ENCODE measurements at places on chromosomes 2 and 18. TPM values are rescaled to one million over a fixed set of nuclear protein-coding genes. Genes with fewer than 3 reads are reported as not detected.
A peak's percentile ranks its signal among the peaks of the same experiment; 100 is the strongest.

GRCh38 chr2:28565720-28566295, 69.9 kb downstream of the PLB1 start:
- no peak for DNase-seq

GRCh38 chr2:63735263-63735662, 106.4 kb upstream of the UGP2 start:
- no peak for DNase-seq

DNA sequence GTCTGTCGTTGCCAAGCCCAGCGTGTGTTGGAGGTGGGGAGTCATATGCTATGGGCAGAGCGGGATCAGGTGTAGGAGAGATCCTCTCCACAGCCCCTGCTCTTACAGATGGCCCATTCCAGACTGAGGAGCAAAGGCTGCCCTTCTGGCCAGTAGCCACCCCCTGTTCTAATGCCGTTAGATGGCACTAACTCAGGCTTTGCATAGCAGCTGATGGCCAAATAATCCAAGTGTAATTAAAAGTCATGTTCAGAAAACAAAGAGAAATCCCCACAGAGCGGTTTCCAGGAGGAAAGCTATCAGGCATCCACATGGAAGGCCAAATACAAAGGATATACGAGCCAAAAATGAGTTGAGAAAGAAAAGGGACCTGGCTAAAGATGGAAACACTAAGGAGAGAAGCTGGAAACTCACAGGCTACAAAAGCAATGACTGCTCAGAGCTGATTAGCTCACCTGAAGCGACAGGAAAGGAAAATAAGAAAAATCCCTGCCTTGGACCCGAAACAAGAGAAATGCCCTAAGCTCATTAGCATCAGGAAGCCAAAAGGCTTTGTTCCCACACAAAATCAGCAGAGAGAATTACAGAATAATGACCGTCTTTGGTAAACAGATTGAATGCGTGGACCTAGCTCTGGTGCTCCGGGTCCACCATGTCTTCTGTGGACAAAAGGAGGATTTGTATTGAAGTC, 1002.4 kb upstream of the KLHL29 start:
- DNase-seq = no peak

- peak; percentile 59 for DNase-seq
Observed at GRCh38 chr18:23131693-23132319, 3.5 kb upstream of the CABLES1 start.

DNA sequence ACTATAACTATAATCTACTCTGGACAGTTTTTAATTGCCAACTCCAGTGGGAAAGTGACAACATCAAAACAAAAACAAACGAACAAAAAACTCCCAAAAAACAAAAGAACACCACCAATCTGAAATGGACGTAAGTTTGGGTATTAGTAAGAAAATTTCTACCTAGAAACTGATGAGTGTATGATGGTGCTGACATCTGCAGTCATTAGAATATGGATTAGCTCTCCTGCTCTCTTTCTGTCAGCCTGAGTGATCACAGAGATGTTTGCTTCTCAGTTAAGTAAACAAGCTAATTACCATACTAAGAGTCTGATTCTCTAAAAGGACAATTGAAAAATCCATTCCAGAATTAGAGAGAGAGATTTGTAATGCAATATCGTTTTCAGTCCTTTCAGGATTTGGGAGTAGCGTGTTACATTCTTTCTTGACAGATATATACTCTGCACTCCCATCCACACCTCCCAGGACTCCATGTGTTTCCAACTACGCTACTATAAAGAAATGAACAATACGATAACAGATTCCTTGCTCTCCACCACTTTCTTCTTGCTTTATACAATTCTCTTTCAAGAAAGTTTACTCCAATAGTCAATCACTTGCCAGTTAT, 1347.4 kb upstream of the PIK3C3 start:
- DNase-seq = no peak

GRCh38 chr2:179440642-179441251, 176.1 kb upstream of the SESTD1 start:
- DNase-seq = no peak

DNA sequence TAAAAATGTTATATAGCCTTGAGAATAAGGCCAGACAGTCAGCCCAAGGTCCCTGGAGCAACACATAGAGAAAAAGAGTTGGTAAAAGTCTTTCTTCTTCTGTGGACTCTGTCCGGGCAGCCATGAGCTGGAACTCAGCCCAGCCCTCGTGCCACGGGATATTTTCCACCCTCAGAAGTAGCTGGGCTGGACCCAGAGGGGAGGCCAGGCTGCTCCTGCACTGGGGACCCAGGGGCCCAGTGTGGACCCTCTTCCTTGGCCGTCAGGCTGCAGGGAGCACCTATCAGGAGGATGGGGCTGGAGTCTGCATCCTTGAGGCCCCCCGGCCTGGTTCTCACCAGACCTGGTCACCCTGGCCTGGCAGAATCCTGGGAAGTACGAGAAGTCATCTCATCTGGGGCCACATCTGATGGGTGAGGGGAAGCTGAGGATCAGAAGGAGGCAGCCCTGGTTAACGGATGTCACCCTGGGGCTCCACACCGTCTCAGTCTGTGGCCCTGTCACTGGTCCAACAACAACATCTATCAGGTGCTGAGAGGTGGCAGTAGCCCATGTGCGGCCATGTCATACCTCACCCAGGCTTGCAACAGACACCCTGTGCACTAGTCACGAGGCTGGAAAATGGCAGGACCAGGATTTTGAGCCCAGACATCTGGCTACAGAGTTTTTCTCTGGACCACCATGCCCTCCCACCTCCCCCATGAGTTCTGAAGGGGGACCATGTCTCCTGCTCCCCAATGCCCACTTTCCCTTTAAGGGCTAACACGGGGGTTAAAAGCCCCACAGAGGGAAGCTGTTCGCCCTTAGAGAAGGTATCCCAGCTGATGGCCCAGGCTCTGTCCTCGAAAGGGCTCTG, 33.0 kb downstream of the SDC1 start:
- no peak for DNase-seq

DNA sequence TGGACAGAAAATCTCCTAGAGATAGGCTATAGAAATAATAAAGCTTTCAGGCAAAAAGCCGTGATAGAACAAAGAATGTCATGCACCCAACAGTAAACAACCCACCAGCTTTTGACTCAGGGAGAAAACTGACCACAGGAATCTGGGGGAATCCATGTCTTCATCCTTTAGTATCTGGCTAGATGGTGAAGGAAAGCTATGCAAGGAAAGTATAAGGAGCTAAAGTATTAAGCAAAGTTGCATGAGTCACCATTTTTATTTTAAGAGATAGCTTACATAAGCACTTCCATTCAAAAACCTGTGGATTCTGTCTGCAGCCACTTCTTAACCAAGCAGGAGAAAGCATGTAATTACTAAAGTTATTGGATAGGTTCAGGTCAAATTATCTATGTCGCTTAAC, 363.8 kb downstream of the LRP1B start:
- no peak for DNase-seq

- no peak for DNase-seq
Observed at GRCh38 chr2:127932199-127932876, 46.6 kb upstream of the AMMECR1L start.

DNA sequence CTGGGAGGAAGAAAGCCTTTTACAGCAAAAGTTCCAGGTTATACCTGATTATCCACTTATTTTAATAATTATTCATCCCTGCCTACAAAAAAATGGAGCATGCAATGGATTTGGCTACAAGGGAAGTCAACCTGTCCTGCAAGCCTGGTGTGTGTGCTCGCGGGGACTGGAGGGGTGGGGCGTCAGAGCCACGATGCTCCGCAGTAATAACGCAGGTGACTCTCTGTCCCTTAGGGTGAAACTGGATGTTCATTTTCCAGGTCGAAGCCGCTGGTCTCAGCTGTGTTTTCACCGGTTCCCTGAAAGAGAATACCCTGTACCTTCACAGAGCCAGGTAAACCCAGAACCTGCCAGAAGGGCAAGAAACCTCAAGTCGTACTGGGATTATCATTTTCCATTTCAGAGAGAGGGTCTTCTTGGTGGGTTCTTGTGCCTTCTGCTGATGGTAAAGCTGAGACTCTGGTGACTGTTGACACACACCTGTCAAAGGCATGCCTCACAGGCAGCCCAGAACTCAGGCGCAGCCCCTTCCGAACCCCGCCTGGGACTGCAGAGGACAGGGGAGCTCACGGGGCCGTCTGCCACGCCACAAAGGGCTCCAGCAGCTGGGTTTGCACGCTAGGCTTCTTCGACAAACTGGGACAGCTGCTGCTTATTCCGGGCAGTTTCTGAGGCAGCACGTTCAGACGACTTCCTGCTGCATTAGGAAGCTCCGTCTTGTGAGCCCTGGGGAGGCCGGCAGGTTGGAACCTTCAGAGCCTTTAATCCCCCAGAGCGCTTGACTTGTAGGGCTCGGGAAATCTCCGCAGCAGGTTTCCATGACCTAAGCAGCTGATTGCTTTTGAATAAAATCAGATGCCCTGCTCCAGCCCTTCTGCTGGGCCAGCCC, 58.6 kb downstream of the KCNG2 start:
- DNase-seq = no peak

DNA sequence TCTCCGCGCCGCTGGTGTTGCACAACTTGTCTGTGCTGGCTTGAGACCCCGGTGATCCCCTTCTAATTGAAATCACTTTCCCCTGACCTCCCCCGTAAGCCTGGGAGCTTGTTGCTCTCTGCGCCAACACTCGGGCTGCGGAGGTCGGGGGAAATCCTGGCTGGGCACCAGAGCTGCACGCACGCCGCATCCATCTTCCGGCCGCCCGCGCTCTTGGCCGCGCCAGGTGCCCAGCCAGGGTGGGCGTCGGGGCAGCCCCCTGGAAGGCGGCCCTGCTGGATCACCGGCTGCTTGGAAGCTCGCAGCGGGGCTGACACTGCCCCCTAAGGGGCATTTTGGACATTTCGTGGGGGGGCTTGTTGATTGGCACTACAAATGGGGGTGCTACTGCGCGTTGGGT, 280.3 kb upstream of the SKOR2 start:
- no peak for DNase-seq

DNA sequence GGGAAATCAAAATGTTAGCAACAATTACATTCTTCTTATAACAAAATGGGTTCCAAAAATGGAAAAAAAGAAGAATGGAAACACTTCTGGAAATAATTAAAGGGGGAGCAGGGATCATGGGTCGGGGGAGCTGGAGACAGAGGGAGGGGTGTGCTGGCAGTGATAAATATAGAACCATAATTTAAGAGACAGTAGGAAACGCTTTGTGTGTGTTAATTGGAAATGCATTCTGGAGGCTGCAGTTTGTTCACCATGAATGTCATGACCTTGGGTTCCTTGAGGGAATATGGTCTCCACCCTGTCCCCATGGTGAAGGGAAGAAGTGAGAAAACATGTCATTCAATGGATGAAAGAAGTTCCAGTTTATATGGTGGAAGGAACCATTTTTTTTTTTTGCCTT, 540.7 kb downstream of the TNS1 start:
- DNase-seq = no peak

- no peak for DNase-seq
Observed at GRCh38 chr2:55111570-55112228, 61.4 kb upstream of the RTN4 start.

GRCh38 chr2:109242654-109243331, 113.8 kb downstream of the SH3RF3 start:
- no peak for DNase-seq

DNA sequence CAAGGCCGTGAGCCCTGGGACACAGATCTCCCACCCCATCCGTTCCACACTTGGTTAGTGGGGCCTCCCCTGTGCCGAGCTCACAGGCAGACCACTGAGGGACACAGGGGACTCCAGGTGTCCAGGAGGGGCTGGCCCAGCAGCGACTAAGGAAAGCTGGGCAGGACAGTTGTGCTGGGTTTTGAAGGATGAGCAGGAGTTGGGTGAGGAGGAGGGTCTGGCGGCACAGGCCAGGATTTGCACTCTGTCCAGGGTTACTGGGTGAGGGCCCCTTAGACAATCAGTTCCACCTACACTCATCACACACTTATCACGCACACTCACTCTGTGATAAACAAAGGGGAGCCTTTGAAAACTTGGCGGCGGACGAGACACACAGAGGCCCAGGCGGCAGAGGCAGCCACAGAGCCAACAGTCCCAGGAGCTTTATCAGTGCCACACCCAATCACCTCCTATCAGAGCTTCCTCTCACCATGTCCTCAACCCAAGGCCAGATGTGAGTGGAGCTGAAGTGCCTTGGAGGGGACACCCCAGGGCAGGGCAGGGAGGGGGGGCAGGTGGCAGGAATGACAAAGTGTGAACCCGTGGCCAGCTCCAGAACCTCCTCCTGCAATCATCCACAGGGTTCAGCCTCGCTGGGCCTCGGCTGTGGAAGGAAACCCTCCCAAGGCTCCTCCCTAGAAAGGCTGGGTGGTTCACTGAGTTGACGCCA, 26.6 kb downstream of the BIN1 start:
- DNase-seq = peak; percentile 65

- no peak for DNase-seq
Observed at GRCh38 chr2:45816272-45816671, 164.8 kb downstream of the PRKCE start.

- no peak for DNase-seq
Observed at GRCh38 chr2:159226608-159227385, 59.7 kb downstream of the WDSUB1 start.

DNA sequence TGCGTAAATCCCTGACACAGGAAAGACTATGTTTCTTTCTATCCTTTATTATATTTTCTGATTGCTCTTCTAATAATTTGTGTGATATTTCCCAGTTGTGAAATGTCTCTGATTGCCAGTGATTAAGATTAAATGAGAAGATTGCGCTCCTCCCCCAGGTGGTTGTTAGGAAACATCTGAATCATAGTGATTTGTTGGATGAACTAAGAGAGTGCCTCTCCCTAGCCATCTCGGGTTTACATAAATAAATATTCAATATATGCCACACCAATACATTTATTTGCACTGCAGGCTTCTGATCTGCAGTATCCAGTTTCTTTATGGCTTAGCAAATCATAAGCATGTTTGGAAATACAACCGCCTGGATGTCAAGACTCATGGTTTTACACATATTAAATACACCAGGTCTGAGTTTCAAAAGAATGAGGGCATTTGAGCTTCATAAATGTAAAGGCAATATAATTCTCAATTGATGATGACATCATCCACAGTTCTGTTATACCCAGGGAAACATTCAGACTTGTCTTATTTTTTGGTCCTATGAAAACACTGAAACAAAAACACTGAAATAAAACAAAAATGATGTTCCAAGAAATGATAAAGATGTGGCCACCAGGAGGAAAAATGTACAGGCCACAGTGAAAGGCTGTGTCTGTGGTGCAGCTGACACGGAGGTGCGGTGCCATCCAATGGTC, 826.7 kb upstream of the ACVR2A start:
- DNase-seq = no peak

- no peak for DNase-seq
Observed at GRCh38 chr2:47344890-47345589, 57.9 kb upstream of the MSH2 start.

GRCh38 chr2:21123473-21124393, at the start of gene TDRD15:
Gene TDRD15 (plus strand): TSS chr2:21123968. CDS start chr2:21137468, 13,500 bp downstream.
- DNase-seq = no peak

RTP5 gene
- not detected for total RNA-seq

ACMSD gene
- not detected for total RNA-seq

PKDCC gene
- not detected for total RNA-seq

NR4A2 gene
- total RNA-seq = 3.4 TPM

NMUR1 gene
- total RNA-seq = 3.4 TPM

CCDC195 gene
- total RNA-seq = not detected

PSMA8 gene
- 0.60 TPM for total RNA-seq

TACR1 gene
- not detected for total RNA-seq

NCKAP5 gene
- total RNA-seq = not detected

SGO2 gene
- total RNA-seq = 45.3 TPM

TSPYL6 gene
- total RNA-seq = not detected

PRKD3 gene
- 19.3 TPM for total RNA-seq

INSIG2 gene
- total RNA-seq = 38.2 TPM

LYPD6 gene
- total RNA-seq = not detected
